ENCODE measurements at places on chromosomes 5 and 9.

GRCh38 chr5:116577064-116577788 lies 2.6 kb upstream of the SEMA6A start:
- DNase-seq = no peak

- DNase-seq = no peak
These were observed 140.0 kb downstream of the BARX1 start for GRCh38 chr9:93815135-93815534.

DNA sequence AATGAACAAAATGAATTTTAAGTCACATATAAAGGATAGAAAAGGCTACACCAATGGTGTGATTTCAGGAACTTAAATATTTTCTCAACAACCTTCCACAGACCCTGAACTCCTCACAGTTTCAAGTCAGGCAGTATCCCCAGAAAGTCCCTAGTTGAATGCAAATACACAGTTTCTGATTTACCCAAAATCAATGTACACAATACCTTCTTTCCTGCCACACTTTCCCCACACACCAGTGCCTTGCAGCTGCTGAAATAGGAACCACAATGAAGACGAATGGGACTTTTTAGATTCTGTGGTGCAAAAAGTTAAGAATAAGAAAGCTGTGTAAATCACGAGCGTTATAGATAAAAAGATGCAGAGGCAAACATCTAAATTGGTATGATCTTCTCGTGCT lies 552.4 kb upstream of the MEF2C start:
- DNase-seq = no peak

DNA sequence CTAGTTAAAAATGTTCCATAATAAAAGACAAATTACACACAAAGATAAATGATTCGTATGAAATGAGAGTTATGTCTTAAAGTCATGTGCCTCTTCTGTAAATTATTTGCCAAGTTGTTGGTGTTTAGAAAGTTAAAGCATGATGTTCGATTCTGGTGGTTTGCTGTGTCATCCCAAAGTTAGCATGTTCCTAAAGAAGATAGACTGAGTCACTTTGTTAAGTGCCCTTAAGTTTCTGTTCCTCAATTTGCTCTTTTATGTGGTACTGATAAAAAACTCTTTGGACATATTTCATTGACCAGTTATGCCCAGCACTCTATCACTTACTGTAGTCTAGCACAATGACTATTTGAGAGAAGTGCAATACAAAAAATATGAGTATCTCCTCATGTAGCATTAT lies 366.9 kb upstream of the ZNF608 start:
- no peak for DNase-seq

- peak; percentile 80 for DNase-seq
These were observed 40.8 kb downstream of the CSF2 start for GRCh38 chr5:132114150-132115121.

DNA sequence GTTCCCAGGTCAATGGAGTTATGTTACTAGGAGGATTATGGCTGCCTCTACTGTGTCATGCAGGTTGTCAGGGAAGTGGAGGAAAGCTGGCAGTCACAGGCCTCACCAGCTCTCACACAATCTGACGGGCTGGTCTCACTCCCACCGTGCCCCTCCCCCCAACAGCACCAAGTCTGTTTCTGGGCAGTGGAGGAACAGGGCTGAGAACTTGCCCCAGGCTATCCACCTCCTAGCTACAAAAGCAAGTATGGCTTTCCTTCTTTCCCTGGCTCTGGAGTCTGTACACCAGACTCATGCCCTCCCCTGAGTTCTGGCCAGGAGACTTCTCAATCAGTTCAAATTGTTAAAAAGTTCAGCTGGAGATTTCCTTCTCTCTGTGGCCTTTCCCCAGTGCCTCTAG lies 25.7 kb upstream of the RIOK2 start:
- no peak for DNase-seq

GRCh38 chr5:172334196-172334595 lies 50.6 kb upstream of the UBTD2 start:
- DNase-seq = no peak

DNA sequence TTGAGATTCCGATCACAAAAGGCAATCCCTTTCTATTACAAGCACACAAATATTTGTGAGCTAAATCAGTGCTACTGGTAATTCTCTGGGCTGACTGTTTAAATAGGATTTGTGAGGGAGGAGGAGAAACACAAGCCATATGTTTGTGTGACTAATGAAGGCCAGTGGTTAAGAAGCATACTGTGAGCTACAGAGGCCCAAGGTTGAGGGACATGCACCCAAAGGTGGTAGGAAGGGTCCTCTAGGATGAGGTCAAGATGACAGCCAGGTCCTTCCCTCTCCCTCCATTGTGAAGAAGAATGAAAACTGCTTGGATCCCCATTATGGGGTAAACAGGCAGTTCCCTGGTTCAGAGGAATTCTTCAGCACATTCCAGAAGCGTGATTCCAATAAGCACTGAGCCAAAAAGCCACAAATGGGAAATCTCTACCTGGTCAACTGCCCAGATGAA lies 83.9 kb downstream of the SPOCK1 start:
- DNase-seq = no peak

GRCh38 chr9:124852829-124853531 lies at the start of gene WDR38:
Gene WDR38, plus strand, starts transcription at chr9:124853460. Its CDS starts 72 bp downstream, at chr9:124853532.
- DNase-seq = peak; percentile 27

DNA sequence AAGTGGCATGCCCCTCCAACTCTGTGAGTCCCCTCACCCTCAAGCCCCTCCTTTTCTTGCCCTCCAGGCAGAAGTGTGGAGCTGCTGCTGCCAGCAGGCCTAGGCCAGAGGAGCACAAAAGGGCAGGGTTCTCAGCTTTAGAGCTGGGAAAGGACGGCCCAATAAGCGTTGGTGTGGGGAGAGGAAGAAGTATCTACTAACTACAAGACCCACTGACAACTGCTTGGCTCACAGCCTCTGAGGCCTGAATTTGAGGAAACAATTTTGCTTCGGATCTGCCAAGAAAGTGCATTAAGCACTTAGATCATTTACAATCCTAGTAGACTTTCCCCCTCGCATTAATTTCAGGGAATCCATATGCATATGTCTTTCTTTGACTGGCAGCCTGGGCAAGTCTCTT lies 179.4 kb downstream of the SNX18 start:
- DNase-seq = no peak

DNA sequence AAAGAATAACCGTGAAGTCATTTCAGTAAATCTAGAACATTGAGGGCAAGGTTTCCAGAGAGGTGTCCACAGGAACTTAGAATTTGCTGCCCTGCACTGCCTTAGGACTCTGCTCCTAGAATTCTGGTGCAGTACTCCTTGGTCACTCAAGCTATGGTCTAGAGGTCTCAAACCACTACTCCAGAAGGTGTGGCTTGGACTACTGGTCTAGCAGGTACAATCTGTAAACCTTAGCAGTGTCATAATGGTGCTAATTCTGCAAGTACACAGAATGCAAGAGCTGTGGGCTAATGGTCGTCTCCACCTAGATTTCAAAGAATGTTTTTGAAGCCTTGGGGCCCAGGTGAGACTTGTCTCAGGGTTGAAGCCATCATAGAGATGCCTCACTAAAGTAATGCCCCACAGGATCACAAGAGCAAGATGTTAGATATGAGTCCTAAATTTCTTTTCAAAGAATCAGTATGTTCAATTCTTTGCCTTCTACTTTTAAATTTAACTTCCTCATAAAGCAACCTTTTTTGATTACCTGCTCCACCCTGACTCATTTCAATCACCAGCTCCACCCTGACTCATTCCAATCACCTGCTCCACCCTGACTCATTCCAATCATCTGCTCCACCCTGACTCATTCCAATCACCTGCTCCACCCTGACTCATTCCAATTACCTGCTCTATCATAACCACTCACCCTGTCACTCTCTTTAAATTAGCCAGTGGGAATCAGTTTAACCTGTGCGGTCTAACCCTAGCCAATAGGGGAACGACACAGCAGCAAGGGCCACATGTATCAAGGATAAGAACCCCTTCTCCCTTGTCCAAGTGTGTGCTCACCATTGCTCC lies 1111.8 kb upstream of the ACO1 start:
- DNase-seq = no peak

DNA sequence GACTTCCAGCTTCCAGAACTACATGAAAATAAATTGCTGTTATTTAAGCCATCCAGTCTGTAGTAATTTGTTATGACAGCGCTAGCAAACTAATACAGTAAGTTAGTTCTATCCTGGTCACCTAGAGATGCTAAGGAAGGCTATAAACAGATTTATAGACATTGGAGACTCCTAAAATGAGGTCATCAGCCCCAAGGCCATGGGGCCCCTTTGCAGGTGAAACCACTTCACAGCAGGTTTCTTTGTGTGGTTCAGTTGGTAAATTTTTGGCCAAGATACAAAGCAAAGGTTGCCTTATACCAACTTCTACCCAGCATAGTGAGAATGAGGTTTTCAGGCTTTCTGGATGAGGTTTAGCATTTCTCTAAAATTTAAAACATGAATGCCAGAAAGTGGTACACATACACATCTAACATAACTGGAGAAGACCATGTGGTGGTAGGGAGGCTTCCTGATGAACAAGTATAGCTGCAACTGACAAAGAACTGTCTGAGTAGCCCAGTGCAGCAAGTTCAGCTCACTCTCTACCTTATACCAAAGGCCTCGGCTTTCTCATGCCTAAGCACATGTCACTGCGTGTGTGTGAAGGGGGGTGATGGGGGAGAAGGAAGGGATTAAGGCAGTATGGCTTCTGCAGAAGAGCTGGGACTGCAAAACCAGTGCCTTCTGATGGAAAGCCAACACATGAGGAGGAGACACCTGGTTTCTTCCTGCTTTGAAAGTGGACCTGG lies 264.6 kb upstream of the TAS2R1 start:
- no peak for DNase-seq

DNA sequence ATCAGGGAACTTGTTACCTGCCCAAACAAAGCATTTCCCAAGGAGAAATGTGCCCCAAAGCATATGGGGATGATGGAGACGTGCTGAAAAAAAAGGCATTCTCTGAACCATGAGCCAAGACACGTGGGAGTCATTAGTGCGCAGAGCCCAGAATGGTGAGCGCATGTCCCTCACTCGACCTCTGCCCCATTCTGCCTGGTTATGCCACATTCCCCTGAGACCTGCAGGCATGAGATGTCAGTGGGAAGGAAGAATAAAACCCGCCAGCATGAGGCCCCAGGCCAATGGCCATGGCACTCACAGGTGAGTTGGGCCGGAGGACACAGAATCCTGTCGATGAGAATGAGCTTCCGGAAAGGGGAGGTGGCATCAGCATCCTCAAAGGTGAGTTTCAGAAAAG lies 228.9 kb downstream of the CDK5RAP2 start:
- DNase-seq = no peak

GRCh38 chr5:60503771-60504170 lies 196.2 kb downstream of the DEPDC1B start:
- no peak for DNase-seq

GRCh38 chr9:121574774-121575519 lies 75.3 kb upstream of the GGTA1 start:
- no peak for DNase-seq

GRCh38 chr5:2902742-2903297 lies 151.3 kb upstream of the IRX2 start:
- no peak for DNase-seq

GRCh38 chr5:35229076-35230037 lies 930 bp downstream of the PRLR start:
- DNase-seq = no peak

- no peak for DNase-seq
These were observed 492 bp downstream of the ATG12 start for GRCh38 chr5:115840873-115841272.

DNA sequence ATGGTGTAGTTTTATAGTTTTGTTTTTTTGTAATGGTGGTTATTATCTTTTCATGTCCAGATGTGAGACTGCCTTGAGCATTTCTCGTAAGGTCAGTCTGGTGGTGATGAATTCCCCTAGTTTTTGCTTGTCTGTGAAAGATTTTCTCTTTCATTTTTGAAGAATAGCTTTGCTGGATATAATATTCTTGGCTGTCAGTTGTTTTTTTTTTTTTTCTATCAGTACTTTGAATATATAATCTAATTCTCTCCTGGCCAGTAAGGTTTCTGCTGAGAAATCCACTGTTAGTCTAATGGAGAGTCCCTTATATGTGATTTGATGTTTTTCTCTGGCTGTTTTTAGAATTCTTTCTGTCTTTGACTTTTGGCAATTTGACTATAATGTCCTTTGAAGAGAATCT lies 106.9 kb downstream of the CARTPT start:
- no peak for DNase-seq

DNA sequence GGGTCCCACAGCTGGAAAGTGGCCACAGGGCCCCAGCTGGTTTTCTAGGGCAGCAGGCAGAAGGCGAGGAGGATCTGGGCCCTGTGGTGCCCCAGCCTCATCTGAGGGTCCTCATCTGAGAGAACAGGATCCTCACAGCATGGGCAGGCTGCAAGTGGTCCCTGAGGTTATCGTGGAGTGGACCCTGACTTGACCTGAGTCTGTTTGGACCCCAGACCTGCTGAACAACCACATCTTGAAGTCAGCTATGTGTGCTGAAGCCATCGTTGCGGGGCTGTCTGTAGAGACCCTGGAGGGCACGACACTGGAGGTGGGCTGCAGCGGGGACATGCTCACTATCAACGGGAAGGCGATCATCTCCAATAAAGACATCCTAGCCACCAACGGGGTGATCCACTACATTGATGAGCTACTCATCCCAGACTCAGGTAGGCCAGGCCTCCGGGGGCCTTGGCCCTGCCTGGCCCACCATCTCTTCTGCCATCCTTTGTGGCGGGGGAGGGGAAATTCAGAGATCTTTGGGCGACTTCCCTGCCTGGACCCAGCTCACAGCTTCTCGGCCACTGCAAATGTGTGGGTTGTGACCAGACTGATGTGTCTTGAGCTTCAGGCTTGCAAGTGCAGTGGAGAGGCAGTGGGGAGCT lies 24.0 kb downstream of the TGFBI start:
- DNase-seq = no peak

- DNase-seq = no peak
These were observed 16.3 kb upstream of the PPP2CA start for GRCh38 chr5:134242146-134242545.

DNA sequence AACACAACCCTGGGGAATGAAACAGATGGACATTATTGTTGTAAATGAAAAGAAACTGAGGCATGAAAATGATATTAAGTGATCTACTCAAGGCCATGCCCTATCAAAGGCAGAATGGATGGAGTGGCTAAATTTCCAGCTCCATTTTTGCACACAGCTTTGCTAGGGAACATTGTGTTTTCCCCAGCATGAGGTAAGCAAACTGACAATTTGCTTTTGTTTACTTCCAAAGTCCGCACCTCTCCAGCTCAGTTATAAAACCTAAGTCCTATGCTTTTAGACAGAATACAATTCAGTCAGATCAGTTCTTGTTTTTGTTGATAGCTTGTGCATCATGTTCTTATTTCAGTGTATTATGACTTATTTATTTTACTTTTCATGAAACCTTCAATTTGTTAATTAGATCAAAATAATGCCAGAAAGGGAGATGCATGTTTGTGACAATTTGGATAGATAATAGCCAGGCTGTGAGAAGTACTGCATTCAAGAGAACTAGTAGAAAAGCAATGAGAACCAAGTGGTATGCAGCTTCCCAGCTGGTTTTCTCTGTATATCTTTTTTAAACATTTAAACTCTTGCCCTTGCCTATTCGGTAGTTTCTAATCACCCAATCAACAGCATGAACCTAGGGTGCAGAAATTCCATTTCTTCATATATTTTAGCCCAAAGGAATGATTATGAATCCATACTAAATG lies 380.8 kb downstream of the SPATA31D1 start:
- DNase-seq = no peak

GRCh38 chr9:100220936-100221335 lies 121.9 kb downstream of the INVS start:
- no peak for DNase-seq

GRCh38 chr9:21294904-21295538 lies 10.1 kb downstream of the IFNA5 start:
- no peak for DNase-seq

- no peak for DNase-seq
These were observed 74.8 kb downstream of the STK32A start for GRCh38 chr5:147309621-147310020.

GRCh38 chr9:87436716-87437115 lies 61.0 kb upstream of the DAPK1 start:
- DNase-seq = peak; percentile 25

All from Jurkat, Clone E6-1 (cell line).